Stimulated activated CD4-positive, alpha-beta T cell treated with anti-CD3 and anti-CD28 coated beads, Interleukin-2, amount 100 ng/mL, for 24 hours (primary cell): ENCODE measurements at places on chromosomes 3 and 15.
A peak's percentile ranks its signal among the peaks of the same experiment; 100 is the strongest.

- no peak for DNase-seq
Observed at GRCh38 chr15:26084771-26085170, 221.6 kb upstream of the ATP10A start.

GRCh38 chr3:166307756-166308350 lies 470.6 kb upstream of the BCHE start:
- DNase-seq: no peak

GRCh38 chr3:44992555-44993470 lies 16.8 kb downstream of the EXOSC7 start:
- peak; percentile 29 for DNase-seq

- DNase-seq: no peak
Observed at GRCh38 chr15:68341760-68342725, 64.5 kb downstream of the FEM1B start.

- no peak for DNase-seq
Observed at GRCh38 chr3:171187706-171188290, 161.3 kb upstream of the SLC2A2 start.

DNA sequence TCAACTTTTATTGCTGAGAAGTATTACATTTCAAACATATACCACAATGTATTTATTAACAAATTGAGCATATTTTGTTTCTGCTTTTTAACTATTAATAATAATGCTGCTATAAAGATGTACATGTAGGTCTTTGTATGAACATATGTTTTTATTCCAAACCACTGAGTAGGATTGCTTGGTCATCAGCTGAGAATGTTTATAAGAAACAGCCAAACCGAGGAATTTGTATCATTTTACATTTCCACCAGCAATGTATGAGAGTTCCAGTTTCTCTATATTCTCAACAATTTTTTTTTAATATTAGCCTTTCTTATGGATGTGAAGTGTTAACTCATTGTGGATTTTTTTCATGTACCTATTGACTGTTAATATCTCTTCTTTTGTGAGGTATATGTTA lies 119.5 kb upstream of the MDFIC2 start:
- DNase-seq: no peak

DNA sequence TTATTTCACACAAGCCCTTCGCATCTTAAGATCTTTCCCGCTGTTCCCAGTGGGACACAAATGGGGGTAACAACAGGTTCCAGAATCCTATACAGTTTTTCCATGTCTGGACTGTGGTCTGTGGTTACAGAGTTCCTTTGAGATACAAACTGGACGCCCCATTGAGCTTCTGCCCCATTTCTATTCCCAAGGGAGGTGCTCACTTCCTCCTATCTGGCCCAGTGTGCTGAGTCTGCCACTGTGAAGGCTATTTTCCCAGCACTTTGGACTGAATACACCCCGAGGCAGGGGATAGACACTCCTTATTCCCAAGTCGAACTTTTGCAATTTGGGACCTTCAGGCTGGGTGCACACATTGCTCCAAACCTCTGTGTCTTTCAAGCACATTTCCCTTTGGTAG lies 44.0 kb downstream of the MESD start:
- DNase-seq: no peak

- DNase-seq: no peak
Observed at GRCh38 chr3:62622553-62623174, 249.3 kb upstream of the FEZF2 start.

DNA sequence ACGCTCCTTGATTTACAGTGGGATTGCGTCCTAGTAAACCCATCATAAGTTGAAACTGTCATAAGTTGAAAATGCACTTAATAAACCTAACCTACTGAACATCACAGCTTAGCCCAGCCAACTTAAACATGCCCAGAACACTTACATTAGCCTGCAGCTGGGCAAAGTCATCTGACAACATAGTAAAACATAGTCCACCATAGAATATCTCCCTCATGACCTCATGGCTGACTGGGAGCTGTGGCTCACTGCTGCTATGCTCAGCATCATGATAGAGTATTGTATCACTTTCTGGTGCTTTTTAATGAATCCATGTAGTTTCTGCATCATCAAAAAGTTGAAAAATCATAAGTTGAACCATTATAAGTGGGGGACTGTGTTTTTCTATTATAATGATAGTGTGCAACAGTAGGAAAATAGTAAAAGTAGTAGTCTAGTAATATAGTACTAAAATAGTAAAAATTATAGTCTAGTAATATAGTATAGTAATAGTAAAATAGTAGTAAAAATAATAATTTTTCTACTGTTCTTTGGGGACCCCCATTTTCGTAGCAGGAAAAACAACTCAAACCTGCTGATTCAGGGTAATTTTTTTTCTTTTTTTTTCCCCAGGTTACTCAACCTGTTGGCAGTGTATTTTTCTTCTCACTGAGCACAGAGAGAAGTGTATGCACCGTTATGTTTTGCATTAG lies 233.5 kb downstream of the MYRIP start:
- no peak for DNase-seq

GRCh38 chr3:24270204-24270691 lies 224.4 kb downstream of the THRB start:
- no peak for DNase-seq

- no peak for DNase-seq
Observed at GRCh38 chr3:58658508-58658907, 8.1 kb downstream of the FAM3D start.

GRCh38 chr3:190404715-190405114 lies 16.8 kb downstream of the CLDN16 start:
- no peak for DNase-seq

- no peak for DNase-seq
Observed at GRCh38 chr3:106421909-106422308, 553.1 kb upstream of the CBLB start.

- no peak for DNase-seq
Observed at GRCh38 chr3:177626045-177626444, 428.8 kb upstream of the TBL1XR1 start.

DNA sequence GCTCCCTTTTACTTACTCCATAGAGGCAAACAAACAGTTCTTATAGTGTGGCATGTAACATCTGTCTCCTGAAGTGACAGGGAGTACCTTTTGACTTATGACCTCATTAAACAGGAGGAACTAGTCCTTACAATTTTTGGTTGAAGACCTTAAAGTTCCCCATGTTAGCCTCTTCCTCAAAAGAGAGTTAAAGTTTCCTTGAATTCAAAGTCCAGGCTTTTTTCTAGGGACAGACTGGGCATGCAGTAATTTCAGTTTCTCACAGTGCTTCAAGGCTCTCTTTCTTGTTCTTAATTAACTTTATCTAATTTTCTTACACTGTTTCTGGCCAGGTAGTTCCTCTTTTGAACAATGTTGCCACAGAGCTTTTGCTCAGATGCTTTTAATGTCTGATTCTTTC lies 12.1 kb downstream of the GOLM2 start:
- DNase-seq: no peak

DNA sequence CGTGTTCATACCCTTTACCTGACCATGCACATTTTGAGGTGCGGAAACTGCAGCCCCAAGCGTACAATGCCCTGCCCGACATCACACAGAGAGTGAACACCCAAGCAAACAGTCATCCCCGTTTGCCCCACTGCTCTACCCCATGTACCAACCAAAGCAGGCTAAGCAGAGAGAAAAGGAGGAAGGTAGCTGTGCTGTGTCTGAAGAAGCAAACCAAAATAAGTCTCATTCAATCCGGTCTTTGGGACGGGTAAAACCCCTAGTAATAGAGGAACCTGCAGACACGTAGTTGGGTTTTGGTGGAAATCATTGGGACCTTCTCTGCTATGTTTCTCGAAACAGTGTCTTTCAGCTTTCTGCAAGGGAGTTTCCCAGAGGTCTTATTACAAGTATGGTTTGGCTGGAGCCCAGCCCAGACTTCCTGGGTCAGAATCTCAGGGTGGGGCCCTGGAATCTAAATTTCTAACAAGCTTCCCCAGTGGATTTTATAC lies 164.6 kb upstream of the HES1 start:
- DNase-seq: no peak

DNA sequence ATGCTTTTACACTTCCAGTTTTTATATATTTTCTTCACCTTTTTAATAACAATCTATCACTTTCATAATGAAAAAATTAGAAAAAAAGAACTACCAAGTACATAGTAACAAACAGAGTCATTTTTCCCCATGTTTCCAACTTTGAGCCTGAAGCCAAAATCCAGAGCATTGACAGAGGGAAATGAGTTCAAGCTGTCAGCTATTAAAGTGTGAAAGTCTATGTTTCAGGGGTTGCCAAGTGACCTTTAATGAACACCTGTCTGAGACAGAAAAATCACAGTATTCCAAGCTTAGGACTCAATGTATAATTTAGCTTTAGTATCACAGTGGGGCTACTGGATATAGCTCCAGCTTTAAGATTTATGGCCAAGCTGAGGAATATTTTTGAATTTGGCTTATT lies 128.3 kb upstream of the GADL1 start:
- no peak for DNase-seq

- no peak for DNase-seq
Observed at GRCh38 chr15:95459273-95459672, 871.2 kb upstream of the NR2F2 start.

DNA sequence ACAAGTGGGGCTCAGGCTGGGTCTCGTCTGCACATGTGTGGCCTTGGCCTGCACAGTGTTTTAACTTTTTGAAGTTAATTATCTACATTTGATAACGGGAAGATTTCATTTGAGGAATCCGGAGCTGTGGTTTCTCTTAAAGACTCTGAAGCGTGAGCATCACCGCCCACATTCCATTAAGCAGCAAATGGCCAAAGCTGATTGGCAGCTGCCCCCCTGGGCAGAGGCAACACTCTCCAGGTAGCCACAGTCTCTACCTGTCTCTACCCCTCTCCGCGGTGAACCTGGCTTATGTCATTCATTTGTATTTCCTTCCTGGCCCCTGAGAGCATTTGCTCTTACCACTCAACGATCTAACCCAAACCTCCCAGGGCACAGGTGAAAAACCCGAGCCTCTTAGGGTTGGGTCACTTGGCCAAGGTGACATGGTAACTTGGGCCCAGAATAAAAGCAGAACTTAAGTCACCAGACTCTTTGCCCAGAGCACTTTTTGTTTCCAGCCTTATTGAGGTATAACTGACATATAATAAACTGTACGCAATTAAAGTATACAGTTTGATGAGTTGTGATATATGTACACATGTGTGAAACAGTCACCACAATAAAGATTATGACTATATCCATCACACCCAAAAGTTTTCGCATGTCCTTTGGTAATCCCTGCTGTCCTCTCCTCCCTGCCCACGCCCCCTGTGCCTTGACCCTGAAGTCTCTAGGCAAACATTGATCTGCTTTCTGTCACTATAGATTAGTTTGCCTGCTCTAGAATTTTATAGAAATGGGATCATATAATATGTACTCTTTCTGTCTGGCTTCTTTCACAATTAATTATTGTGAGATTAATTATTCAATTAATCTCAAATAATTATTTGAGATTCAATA lies 245.7 kb upstream of the HES1 start:
- no peak for DNase-seq

DNA sequence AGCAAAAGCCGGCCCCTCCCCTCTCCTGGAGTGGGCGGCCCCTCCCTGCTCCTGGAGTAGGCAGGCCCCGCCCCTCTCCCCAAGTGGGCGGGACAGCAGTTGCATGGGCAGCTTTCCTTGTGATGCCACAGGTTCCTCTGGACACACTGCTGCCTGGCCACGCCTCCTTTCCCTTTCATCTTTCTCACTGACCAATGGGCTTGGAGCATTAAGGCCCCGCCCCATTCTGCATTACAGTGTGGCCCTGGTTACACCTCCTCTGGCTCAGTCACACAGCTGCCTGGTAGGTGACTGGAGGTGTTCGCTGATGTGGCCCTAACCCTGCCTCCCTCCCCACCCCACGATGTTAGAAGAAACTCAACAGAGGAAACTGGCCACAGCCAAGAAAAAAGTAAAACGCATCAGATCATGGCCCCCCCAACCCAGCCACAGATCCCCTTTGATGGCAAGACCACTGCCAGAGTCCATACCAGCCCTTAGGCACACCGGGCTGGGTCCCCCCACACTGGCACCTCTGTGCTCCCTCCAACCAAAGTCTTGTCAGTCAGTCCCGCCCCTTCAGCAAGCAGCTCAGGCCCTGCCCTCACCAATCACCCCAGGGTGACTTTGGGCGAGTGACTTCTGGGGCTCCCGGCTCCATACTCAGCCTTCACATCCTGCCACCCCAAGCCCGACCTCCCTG lies 84.3 kb downstream of the ADAMTS7 start:
- DNase-seq: peak; percentile 30

DNA sequence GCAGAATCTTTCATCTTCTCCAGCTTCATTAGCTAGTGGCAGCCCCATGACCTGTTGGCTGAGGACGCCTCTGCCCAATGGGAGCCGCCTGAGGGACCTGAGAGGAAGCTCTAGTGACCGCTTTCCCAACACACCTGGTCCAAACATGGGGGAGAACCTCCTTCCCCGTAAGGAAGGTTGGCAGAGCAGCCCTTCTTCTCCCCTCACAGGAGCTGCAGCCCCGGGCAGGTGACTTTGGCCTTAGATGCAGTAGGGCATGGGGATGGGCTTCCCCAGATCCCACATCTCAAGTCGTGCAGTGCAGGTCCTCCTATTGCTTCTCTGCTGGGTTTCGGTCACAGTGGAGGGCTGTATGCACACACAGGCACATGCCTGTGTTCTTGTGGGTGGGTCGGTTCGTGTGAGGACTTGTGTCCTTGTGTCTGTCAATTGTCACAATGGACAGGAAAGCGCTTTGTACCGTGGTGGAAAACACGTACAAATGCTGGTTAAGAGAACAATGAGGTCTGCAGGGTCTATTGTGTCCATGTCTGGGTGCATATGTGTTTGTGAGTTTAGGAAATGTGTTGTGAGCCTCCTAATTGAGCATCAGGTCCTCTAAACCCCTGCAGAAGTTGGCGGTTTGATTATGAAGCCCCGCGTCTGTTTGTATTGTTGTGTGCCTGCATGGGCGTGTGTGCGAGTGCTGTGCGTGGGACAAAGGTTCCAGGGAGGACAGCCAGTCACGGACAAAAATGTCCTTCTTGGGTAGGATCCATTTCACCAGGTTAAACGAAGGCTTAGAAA lies 1.4 kb downstream of the ISLR2 start:
- DNase-seq: no peak

- no peak for DNase-seq
Observed at GRCh38 chr15:91124132-91124531, 24.1 kb downstream of the SV2B start.

GRCh38 chr3:69441040-69441439 lies 55.2 kb upstream of the FRMD4B start:
- DNase-seq: no peak
